GM12878 (cell line): ENCODE measurements at places on chromosomes 4 and X.

- no peaks in the 10 kb centered on the region for H3K27me3 ChIP-seq
- H3K4me3 ChIP-seq, result no peak overlapping the region
- H3K36me3 ChIP-seq, result no peaks in the 10 kb centered on the region
- DNase-seq, result no peak
- H3K27ac ChIP-seq, result no peak overlapping the region
Measured at GRCh38 chr4:65508168-65508567, 162.1 kb downstream of the EPHA5 start.

GRCh38 chr4:153067376-153067775 is 131.3 kb downstream of the FHDC1 start:
- DNase-seq, result no peak
- H3K27me3 ChIP-seq, result no peaks in the 10 kb centered on the region

GRCh38 chr4:94574050-94574449 is 122.3 kb downstream of the PDLIM5 start:
- no peaks in the 10 kb centered on the region for H3K27me3 ChIP-seq
- H3K4me1 ChIP-seq, result no peaks in the 10 kb centered on the region
- no peak overlapping the region for H3K4me3 ChIP-seq
- H3K36me3 ChIP-seq, result peaks cover 2% of the 10 kb centered on the region; the same call in 1 of the 2 replicates
- DNase-seq, result no peak

DNA sequence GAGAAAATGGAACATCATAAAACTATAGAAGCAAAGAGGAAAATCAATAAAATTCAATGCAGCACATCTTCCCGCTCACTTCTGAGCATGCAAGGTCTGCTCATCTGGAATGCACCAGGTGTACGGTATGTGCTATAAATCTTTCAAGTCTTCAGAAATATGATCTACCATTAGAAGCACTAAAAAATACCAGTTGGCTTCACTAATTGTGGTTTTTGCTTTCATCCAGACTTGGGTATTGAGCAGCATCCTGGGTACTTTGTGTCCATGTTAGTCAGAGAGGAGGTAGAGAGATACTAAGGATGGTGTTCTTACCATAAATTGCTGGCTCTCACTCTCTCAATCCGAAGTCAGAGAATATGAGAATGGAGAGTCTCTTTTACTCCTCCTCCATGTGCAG is 477.1 kb downstream of the PPARGC1A start:
- H3K27me3 ChIP-seq, result no peaks in the 10 kb centered on the region
- DNase-seq, result no peak
- no peaks in the 10 kb centered on the region for H3K4me1 ChIP-seq
- no peaks in the 10 kb centered on the region for H3K36me3 ChIP-seq
- no peak overlapping the region for H3K27ac ChIP-seq

- no peaks in the 10 kb centered on the region for H3K4me1 ChIP-seq
- no peak overlapping the region for H3K4me3 ChIP-seq
- no peaks in the 10 kb centered on the region for H3K36me3 ChIP-seq
- H3K27ac ChIP-seq, result no peak overlapping the region
- H3K27me3 ChIP-seq, result no peaks in the 10 kb centered on the region
- DNase-seq, result no peak
Measured at GRCh38 chr4:58061967-58062366, 951.8 kb upstream of the IGFBP7 start.

DNA sequence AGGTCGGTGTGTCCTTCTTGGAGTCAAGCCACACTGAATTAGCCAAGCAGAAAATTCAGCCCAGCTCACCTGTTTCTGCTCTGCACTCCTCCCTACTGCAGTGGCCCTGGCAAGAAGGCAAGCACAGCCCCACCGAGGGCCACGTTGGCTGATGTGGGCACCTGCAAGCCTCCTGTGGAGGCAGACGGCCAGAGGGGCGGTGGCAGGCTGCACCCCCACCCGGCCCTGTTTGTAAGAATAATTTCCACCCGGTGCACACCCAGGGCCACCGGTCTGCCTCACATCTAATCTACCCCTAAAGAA is 18.8 kb downstream of the PPP2R2C start:
- no peaks in the 10 kb centered on the region; the same call in 1 of the 2 replicates for H3K27me3 ChIP-seq
- H3K27ac ChIP-seq, result no peak overlapping the region
- H3K4me1 ChIP-seq, result no peaks in the 10 kb centered on the region
- no peak overlapping the region for H3K4me3 ChIP-seq
- DNase-seq, result no peak

DNA sequence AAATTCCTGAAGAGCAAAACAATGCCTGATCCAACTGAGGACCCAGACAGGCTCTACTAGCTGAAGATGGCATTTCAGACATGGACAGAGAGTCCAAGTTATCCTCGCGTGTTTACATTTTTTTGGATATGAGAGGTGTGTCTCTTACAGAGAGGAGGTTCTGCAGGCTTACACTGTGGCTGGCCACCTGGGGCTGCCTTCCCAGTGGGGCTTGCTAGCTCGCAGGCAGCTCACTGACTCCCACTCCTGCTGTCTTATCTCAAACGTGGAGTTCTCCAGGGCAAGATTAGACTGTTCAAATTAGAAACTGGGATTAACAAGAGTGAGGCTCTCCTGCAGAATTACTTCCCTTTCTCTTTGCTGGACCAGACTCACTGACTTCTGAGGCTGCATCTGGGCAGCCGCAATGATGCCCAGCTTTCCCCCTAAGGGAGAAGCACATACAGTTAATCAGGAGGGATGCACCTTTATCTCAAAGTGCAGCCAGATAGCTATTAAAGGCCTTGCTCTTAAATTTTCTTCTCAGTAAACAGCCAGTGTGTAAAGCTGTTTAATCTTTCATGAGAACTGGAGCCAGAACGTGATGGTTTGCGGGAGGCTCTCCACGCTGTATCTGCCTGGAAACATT is 123.0 kb downstream of the ENPP6 start:
- H3K27ac ChIP-seq, result no peak overlapping the region
- no peak overlapping the region for H3K4me3 ChIP-seq
- no peak for DNase-seq
- no peaks in the 10 kb centered on the region for H3K36me3 ChIP-seq

- H3K27me3 ChIP-seq, result no peaks in the 10 kb centered on the region
- no peak overlapping the region for H3K27ac ChIP-seq
- DNase-seq, result no peak
- H3K36me3 ChIP-seq, result peaks cover under 1% of the 10 kb centered on the region; the same call in 1 of the 2 replicates
- peaks cover 15% of the 10 kb centered on the region; the same call in 1 of the 2 replicates for H3K4me1 ChIP-seq
Measured at GRCh38 chr4:26380740-26381139, 59.9 kb downstream of the RBPJ start.

DNA sequence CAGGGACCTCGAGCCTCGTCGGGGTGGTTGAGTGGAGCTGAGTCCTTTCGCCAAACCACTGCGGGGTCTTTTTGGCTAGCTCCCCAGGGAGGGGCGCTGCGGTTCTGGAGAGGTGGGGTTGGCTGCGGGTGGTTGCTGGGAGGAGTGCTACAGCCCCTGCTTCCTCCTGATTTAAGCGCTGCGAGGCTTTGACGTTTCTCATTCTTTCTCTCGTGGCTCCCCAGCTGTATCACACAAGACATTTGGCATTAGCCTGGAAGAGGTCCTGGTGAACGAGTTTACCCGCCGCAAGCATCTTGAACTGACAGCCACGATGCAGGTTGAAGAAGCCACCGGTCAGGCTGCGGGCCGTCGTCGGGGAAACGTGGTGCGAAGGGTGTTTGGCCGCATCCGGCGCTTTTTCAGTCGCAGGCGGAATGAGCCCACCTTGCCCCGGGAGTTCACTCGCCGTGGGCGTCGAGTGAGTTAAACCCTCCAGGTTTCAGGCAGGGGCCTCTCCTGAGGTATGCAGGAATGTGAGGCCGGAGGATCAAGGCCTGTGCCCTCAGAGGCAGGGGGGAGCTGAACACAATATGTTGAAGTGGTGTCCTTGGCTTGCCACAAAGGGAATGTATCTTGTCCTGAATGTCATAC is 25.5 kb downstream of the ARHGAP36 start:
- no peak for DNase-seq
- no peak overlapping the region for H3K27ac ChIP-seq
- H3K27me3 ChIP-seq, result no peaks in the 10 kb centered on the region

- H3K27ac ChIP-seq, result peak overlapping the region; percentile 72
- no peak for DNase-seq
- H3K27me3 ChIP-seq, result no peaks in the 10 kb centered on the region
- H3K36me3 ChIP-seq, result no peaks in the 10 kb centered on the region; the same call in 1 of the 2 replicates
- H3K4me3 ChIP-seq, result peak overlapping the region; percentile 85
Measured at GRCh38 chr4:2754848-2755819, 1.0 kb downstream of the TNIP2 start.

DNA sequence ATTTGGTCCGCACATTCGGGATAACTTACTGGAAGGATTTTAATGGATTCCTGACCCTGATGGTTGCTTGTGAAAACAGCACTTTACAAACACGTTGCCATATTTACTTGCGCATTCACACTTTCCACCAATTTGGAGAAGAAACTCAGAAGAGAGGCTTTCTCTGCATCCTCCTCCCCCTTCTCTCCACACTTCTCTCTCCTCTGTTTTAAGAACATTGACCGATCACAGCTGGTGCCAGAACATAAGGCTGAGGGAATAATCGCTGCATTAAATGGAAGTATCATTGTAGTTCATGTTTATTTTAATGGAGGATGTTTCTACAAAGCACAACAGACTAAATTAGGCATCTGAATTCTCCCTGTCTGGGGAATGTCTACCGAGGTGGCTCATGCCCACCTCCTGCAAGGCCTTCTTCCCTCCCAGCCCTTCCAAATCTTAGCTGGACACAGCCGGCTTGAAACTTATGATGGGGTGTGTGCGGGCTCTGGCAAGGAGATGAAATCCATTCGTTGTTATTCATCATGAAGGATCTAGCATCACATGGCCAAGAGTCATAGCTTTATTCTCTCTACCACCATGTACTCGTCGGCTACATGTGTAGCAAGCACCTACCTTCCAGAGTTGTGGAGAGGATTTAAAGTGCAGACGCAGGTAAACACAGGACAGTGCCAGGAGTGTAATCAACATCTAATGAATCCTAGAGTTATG is 204.1 kb downstream of the LDB2 start:
- H3K4me1 ChIP-seq, result no peaks in the 10 kb centered on the region
- H3K36me3 ChIP-seq, result no peaks in the 10 kb centered on the region
- no peaks in the 10 kb centered on the region for H3K27me3 ChIP-seq
- H3K4me3 ChIP-seq, result no peak overlapping the region
- no peak overlapping the region for H3K27ac ChIP-seq
- no peak for DNase-seq

GRCh38 chr4:159070742-159071141 is 32.1 kb upstream of the RAPGEF2 start:
- no peak for DNase-seq
- H3K36me3 ChIP-seq, result no peaks in the 10 kb centered on the region
- no peak overlapping the region for H3K27ac ChIP-seq
- H3K4me3 ChIP-seq, result no peak overlapping the region
- no peaks in the 10 kb centered on the region for H3K27me3 ChIP-seq

- no peak overlapping the region for H3K4me3 ChIP-seq
- DNase-seq, result no peak
- no peak overlapping the region for H3K27ac ChIP-seq
- no peaks in the 10 kb centered on the region for H3K36me3 ChIP-seq
- H3K27me3 ChIP-seq, result no peaks in the 10 kb centered on the region
- no peaks in the 10 kb centered on the region for H3K4me1 ChIP-seq
Measured at GRCh38 chrX:151386838-151387459, 10.1 kb upstream of the VMA21 start.

- H3K4me3 ChIP-seq, result no peak overlapping the region
- no peaks in the 10 kb centered on the region for H3K4me1 ChIP-seq
- peaks cover 2% of the 10 kb centered on the region; the same call in 1 of the 2 replicates for H3K36me3 ChIP-seq
- H3K27ac ChIP-seq, result no peak overlapping the region
Measured at GRCh38 chr4:17491196-17491595, 20.7 kb downstream of the QDPR start.

GRCh38 chrX:13370713-13371112 is 50.9 kb upstream of the ATXN3L start:
- H3K27ac ChIP-seq, result no peak overlapping the region
- no peaks in the 10 kb centered on the region for H3K4me1 ChIP-seq
- H3K4me3 ChIP-seq, result no peak overlapping the region
- no peak for DNase-seq

GRCh38 chrX:115345615-115346014 is 56.1 kb downstream of the LUZP4 start:
- no peaks in the 10 kb centered on the region for H3K4me1 ChIP-seq
- H3K27me3 ChIP-seq, result no peaks in the 10 kb centered on the region
- no peaks in the 10 kb centered on the region for H3K36me3 ChIP-seq
- H3K27ac ChIP-seq, result no peak overlapping the region
- no peak overlapping the region for H3K4me3 ChIP-seq
- DNase-seq, result no peak

DNA sequence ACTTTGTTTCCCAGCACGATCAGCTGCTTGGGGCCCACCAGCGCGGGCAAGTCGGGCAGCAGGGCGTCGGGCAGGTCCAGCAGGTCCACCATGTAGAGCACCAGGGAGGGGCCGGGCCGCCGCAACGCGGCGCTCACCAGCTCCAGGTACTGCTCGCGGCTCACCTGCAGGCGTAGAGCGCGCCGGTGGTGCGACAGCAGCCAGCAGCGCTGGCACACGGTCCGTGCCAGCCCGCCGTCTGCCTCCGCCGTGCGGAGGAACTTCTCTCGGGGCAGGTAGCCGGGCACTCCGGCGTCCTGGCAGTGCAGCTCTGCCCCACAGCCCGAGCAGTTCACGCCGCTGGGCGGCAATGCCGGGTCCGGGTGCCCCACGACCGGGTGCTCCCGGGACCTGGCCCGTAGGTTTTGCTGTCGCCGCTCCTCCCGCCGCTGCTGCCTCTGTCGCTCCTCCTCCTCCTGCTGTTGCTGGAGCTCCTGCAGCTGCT is 527 bp downstream of the NOA1 start:
- no peaks in the 10 kb centered on the region for H3K27me3 ChIP-seq
- peaks cover 14% of the 10 kb centered on the region for H3K36me3 ChIP-seq
- DNase-seq, result no peak
- peak overlapping the region; percentile 86 for H3K4me3 ChIP-seq
- H3K27ac ChIP-seq, result peak overlapping the region; percentile 92

DNA sequence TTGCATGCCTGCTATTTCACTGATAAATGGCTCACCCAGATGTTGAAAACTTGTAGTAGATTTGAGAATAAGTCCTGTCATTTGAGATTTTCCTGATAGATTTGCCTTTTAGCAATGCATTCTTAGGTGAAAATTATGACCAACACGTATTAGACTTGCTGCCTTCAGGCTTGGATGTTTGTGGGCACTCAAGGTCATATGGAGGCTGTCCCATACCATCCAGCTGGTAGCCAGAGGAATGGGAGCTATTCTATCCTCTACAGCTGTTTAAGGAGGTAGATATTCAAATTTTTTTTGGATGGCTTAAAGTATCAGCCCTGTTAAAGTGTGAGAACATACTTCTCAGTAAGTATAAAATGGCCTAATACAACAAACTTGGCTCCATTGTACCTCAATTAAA is 34.7 kb downstream of the RTL3 start:
- no peaks in the 10 kb centered on the region for H3K27me3 ChIP-seq
- H3K36me3 ChIP-seq, result no peaks in the 10 kb centered on the region
- no peak overlapping the region for H3K27ac ChIP-seq

- no peaks in the 10 kb centered on the region for H3K4me1 ChIP-seq
- no peak overlapping the region for H3K27ac ChIP-seq
- no peak overlapping the region for H3K4me3 ChIP-seq
- DNase-seq, result no peak
Measured at GRCh38 chr4:103375278-103375677, 177.1 kb upstream of the CENPE start.

GRCh38 chr4:184644553-184645307 is 4.5 kb downstream of the CASP3 start:
- peak overlapping the region; percentile 33; the same call in 1 of the 2 replicates for H3K4me3 ChIP-seq
- no peak for DNase-seq
- peaks cover 14% of the 10 kb centered on the region for H3K4me1 ChIP-seq
- no peaks in the 10 kb centered on the region for H3K27me3 ChIP-seq
- H3K27ac ChIP-seq, result no peak overlapping the region
